ACHN (cell line): ENCODE measurements at places on chromosomes 5 and 9.

DNA sequence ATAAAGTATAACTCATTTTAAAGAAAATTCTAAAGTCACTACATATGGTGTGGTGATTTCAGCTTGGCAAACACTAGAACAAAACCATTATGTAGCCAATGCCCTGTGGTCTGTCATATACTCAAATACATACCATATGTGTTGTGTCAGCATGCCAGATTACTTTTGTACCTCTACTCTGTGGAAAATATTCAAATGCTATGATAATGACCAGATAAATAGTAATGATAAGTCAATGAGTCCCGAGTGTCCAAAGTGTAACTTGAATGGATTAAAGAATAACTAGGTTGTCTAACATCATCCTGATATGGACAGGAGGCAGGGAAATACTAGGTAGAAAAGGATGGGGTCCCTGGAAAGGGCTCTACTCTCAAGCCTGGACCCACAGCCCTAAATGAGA is 58.0 kb upstream of the IL6ST start:
- no peak for DNase-seq

- no peak for DNase-seq
These were observed 14.2 kb downstream of the HSPA9 start for GRCh38 chr5:138560971-138561370.

DNA sequence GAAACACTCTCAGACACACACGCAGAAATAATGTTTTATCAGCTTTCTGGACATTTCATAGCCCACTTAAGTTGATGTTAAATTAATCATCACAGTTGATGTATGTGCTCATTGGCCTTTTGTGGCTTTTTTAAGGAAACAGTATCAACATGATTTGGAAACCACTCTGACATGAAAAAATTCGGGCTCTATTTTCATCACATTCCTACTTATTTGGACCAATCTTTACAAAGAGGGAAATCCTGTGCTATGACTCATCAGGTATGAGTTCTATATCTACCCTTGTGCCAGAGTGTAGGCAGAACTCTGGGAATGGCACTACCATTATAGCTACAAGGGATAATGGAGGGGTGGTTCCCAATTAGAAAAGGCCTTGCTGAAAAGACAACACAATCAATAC is 388.4 kb upstream of the PTGER4 start:
- DNase-seq, result no peak

DNA sequence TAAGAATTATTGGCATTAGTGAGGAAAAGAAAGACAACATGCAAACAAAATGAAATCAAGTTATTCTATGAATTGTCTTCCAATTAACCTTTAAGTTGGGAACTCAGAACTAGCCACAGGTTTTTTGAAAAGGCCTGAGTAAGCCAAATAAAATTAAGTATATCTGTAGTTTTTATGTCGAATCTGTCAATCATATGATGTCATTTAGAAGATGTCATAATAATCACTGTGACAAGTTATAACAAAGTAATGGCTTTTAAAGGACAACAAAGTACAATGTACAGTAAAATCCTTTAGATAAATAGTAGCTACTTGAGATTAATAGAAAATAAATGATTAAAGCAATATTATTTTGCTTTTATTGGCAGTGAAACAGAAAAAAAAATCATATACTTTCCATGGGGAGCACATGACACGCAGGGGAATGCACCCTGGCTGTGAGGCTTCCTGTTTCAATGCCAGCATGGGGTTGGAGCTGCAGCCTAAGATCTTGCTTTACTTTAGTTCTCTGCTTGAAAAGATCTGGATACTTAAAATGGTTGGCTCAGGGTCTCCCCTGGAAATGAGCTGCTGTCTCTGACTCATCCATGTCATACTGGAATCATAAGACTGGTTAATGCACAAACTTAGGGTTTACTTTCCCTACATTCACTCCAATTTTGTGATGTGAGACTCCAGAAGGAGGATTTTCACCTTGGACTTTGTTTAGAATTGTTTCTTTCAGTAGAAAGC is 284.3 kb downstream of the TAF11L14 start:
- DNase-seq, result peak; percentile 56

DNA sequence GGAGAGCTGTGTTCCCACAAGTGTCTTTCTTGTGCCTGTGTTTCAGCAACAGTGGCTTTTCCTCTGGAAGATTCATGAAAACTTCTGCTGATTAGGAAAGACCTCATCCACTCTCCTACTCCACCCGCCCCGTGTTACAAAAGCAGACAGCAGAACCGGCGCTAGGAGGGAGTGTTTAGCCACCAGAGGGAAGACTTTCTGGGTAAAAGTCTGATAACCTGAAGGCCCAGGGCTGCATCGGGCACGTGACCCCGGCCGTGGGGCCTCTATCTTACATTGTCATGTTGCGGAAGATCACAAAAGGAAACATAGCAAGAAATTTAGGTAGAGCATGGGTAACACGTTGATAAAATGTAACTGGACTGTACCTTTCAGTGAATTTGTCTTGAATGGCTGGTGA is 32.0 kb upstream of the DMRT2 start:
- no peak for DNase-seq

DNA sequence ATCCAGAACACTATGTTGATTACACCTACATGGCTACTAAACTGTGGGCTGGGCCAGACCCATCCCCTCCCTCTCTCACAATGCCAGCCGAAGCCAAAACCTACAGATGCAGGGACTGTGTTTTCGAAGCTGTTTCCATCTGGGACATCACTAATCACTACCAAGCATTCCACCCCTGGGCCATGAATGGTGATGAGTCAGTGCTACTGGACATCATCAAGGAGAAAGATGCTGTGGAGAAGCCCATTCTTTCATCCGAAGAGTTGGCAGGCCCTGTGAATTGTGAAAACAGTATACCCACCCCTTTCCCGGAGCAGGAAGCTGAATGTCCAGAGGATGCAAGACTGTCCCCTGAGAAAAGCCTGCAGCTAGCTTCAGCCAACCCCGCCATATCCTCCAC is 65.0 kb downstream of the ZNF462 start:
- DNase-seq, result no peak

GRCh38 chr5:37565062-37565670 is 186.0 kb downstream of the WDR70 start:
- DNase-seq, result no peak

GRCh38 chr5:19885040-19885824 is 102.8 kb downstream of the CDH18 start:
- DNase-seq, result no peak

DNA sequence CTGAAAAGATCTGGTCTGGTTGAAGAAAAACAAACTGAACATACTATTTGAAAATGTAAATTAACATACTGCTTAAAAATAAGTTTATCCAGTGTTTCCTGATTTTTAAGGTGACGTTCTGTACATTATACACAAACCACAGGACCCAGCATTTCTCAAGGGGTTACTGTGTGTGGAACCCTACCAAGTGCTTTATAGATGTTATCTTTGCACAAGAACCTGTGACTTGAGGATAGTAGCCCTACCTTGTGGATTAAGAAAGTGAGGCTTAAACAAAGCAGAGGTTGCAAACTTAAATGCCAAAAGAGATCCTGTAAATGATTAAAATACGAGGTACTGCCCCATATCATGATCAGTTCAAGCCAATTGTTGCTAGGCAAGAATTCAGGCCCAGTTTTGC is 4.7 kb downstream of the KLF9 start:
- DNase-seq, result no peak

- no peak for DNase-seq
These were observed 2.1 kb downstream of the C9orf78 start for GRCh38 chr9:129832982-129833381.

DNA sequence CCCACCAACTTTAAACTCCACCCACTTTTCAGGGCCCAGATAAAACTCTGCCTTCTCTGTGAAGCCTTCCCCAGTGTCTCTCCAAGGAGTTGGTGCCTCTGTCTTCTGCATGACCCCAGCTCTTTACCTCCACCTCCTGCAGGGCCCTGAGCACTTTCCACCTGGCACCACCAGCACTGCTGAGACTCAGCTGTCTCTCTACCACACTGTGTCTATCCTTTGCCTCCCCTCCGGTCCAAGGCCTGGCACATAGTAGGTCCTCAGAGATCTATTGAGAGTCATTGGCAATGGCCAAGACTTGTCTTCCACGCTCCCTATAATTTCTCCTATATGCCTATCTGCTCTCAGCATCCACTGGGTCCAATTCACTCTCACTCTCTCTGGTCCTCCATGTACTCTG is 12.9 kb upstream of the GABBR2 start:
- no peak for DNase-seq

DNA sequence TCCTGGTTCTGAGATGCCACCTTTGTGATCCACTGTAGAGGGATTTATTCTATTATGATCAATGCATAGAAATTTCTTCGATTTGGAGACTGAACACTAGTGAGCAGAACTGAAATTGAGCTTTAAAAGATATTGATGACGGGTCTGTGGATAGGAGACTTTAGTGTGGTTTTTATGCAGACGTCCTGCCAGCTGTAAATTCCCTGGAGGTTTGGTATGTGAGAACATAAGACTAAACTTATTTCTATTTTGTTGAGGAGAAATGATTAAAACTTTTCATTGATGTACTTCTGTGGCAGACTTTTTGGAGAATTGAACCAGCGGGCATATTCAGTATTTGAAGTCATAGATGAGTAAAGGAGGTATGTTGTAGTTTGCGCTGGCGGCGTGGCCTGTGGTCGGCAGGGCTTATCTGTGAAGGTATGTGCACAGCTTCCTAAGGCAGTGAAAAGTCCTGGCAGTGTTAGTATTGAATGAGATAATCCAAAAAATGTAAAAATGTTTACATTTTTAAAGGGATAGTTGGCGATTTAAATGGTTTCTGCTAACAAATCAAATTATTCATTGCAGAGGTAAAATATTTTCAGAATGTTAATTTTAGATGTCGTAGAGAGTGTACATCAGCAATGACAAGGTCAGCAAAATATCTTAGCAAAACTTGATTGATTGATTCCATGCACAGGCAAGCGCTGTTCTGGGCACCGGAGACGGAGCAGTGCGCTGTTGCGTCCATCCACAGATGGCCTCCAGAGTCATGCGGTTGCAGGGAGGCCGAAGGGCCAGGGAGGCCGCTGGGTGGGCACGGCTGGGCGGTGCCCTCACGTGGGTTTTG is 20.4 kb downstream of the TENT4A start:
- no peak for DNase-seq

- DNase-seq, result no peak
These were observed 36.3 kb downstream of the CAPSL start for GRCh38 chr5:35902046-35902672.

GRCh38 chr9:100468041-100468440 is 4.9 kb upstream of the TMEFF1 start:
- no peak for DNase-seq

- peak; percentile 33 for DNase-seq
These were observed 48.1 kb downstream of the ITGA2 start for GRCh38 chr5:53037141-53037859.
